NCI-H187 (cell line): ENCODE measurements at places on chromosomes 4 and X.
A peak's percentile ranks its signal among the peaks of the same experiment; 100 is the strongest.

GRCh38 chrX:40543661-40544328 is 37.0 kb upstream of the ATP6AP2 start:
- no peak for DNase-seq

DNA sequence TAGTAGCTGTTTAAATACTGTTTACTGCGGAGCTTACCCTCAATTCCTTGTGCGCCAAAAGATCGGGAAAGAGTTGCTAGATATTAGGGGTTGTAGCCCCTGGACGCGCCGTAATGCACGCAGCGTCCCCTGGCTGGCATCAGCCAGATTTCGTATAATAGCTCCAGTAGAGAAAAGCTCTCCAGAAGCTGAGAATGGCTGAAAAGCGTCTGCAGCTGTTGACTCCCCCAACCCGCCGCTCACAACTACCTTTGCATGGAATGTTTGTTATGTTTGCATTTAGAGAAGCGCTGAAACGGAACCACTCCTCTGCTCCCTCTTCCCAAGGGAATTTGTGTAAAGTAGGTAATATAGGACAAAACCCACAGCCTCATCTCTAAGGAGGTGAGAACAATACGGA is 3.7 kb downstream of the DOCK11 start:
- no peak for DNase-seq

DNA sequence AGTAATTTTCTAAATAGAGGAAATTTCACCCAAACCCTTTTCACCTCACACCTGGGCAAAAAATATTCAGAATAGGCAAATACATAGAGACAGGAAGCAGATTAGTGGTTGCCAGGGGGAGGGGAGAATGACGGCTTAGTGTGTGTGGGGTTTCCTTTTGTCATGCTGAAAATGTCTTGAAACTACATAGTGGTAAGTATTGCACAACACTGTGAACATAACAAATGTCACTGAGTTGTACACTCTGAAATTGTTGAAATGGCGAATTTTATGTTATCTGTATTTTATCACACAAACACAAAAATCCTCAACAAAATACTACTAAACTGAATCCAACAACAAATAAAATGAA is 60.7 kb upstream of the PLAC1 start:
- DNase-seq: no peak

DNA sequence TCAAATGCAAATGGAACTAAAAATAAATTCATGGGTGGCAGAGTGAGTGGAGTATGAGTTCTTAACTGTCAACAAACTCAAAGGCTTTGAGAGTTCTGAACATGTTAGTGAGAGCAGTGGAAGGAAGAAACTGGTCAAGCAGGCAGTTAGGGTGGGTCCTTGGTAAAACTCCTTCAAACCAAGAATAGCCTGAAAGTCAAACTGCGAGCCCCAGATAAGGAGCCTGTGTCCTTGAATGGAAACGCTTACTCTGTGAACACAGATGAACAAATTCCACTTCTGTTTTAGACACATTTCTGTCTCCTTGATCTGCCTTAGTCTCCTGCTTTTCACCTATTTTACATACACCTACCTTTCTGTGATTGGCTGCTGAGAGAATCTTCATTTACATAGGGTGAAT is 129.4 kb upstream of the PCDH18 start:
- DNase-seq: no peak

GRCh38 chr4:115873048-115873447 is 759.6 kb upstream of the NDST4 start:
- no peak for DNase-seq

- no peak for DNase-seq
These were observed at the start of gene GPM6B for GRCh38 chrX:13816643-13817627. Gene GPM6B (minus strand): TSS chrX:13817093. CDS start chrX:13816904, 189 bp downstream.

DNA sequence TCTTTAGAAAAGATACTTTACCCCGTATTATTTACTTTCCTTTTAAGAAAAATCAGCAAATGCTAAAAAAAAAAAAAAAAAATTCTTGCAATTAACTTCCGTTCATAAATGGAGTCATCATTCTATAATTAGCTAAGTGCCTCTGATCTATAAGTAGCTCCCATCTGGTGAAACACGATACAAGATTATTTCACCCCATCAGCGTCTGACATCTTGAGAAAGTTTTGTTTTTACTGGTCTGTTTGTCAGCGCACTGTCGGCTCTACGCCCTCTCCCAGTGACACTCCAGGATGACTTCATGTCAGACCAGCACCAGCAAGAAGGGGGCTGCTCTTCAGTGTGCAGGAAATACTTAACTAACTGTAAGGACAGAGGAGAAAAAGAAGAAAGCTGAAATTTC is 108.3 kb downstream of the AFAP1 start:
- DNase-seq: no peak

DNA sequence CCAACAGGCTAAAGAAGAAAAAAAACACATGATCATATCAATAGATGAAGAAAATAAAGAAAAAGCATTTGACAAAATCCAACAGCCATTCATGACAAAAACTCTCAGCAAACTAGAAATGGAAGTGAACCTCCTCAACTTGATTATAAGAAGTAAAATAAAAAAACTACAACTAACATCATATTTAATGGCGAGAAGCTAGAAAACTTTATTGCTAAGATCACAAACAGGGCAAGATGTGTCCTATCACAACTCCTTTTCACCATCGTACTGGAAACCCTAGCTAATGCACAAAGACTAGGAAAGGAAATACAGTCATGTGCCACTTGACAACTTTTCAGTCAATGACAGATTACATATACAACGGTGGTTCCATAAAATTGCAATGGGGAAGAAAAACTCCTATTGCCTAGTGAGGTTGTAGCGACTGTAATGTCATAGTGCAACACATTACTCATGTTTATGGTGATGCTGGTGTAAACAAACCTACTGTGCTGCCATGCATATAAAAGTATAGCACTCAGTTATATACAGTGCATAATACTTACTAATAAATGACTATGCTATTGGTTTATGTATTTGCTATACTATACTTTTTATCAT is 12.1 kb upstream of the MANBA start:
- no peak for DNase-seq

DNA sequence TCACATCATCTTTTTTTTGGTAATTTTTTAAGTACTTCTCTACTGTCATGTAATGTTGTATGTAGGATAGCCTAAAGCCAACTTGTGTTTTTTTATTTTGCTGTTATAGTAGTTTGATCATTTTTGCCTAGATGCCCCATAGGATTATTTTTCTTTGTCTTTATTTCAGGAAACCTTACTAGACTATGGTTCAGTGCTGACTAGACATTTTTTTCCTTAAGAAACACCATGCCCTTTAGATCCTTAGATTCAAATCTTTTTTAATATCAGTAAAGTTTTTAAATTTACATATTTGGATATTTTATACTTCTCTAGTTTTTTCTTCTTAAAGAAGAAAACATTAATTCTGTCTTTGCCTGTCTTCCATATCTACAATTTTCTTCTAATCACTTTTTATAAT is 221.3 kb downstream of the IDS start:
- no peak for DNase-seq

GRCh38 chr4:88709989-88710388 is 12.4 kb upstream of the NAP1L5 start:
- no peak for DNase-seq

DNA sequence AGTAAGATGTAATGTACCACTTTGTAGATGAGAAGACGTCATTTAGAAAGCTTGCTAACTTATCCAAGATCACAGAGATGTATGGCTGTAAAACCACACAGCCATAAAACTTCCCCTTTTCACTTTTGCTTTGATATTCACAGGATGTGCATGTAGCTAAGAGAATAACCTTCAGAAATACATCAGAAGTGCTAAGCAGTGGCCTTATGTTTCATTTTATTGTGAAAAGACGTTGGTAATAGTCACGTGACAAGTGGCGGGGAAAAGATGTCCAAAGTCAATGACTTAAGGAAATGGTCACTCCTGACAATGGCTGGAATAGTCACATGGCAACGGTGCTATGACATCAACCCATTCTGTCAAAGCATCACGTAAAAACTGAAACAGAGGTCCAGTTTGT is 12.9 kb upstream of the WDR17 start:
- DNase-seq: no peak

GRCh38 chr4:19993242-19993641 is 258.5 kb upstream of the SLIT2 start:
- no peak for DNase-seq

GRCh38 chr4:76527666-76528065 is 92.6 kb downstream of the SHROOM3 start:
- no peak for DNase-seq

GRCh38 chr4:171031338-171031737 is 781.9 kb upstream of the GALNTL6 start:
- no peak for DNase-seq

GRCh38 chr4:185998791-185999190 is 70.2 kb upstream of the TLR3 start:
- peak; percentile 64 for DNase-seq

DNA sequence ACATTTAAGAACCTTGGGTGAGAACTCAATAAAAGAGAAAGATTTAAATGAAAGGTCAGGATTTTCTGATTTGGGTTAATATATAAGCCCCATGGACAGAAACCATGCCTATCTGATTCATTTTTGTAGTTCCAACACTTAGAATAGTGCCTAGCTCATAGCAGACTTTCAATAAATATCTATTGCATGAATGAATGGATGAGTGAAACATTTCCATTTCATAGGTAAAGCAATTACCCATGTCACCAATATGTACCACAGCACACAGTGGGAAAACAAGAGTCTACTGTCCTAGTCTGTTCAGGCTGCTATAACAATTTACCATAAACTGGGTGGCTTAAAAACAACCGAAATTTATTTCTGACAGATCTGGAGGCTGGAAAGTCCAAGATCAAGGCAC is 63.9 kb upstream of the PTPN13 start:
- no peak for DNase-seq

GRCh38 chr4:99038213-99038612 is 42.7 kb downstream of the METAP1 start:
- DNase-seq: no peak

GRCh38 chr4:102730968-102731533 is 29.7 kb downstream of the MANBA start:
- no peak for DNase-seq

GRCh38 chrX:154477891-154478477 is 1.1 kb downstream of the LAGE3 start:
- no peak for DNase-seq

- no peak for DNase-seq
These were observed 361.8 kb downstream of the TEX13C start for GRCh38 chrX:125681507-125681906.

DNA sequence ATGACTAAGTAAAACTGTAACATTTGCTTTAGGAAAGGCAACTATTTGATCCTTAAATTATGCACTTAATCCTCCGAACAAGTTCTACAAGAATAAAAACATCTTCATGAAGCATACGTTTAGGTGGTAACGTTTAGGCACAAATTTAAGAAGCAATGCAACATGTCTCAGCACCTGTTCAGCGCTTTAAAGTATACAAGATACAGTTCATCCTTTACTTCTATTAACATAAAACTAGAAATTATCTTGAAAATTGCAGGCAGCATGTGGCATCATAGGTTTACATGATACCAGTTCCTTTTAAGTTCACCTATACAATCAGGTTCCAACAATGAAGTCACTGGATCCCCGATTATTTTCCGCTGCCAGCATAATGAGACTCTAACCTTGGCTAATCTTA is 1.5 kb downstream of the PLA2G12A start:
- no peak for DNase-seq

DNA sequence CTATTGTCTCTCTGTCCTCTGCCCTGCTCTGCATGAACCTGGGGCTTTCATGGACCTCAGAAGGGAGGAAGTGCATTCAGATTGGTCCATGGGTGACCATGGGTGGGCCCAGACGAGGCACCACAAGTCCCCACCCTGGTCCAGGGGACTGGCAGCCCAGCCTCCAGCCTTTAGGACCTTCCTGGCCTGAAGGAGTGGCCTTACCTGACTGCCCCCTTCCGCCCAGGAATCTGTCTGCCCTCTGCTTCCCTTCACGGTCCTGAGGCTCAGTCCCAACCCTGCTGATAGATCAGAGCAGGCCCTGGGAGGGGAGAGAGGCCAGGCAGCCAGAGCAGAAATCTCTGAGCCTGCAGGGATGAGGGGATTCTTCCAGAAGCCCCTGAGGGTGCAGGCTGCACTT is 455.4 kb downstream of the PCDH18 start:
- DNase-seq: no peak

GRCh38 chrX:5756616-5757015 is 472.1 kb downstream of the NLGN4X start:
- DNase-seq: no peak

GRCh38 chrX:39731330-39731667 is 366.5 kb downstream of the BCOR start:
- no peak for DNase-seq

GRCh38 chr4:136571315-136571714 is 961.0 kb downstream of the PCDH18 start:
- no peak for DNase-seq

DNA sequence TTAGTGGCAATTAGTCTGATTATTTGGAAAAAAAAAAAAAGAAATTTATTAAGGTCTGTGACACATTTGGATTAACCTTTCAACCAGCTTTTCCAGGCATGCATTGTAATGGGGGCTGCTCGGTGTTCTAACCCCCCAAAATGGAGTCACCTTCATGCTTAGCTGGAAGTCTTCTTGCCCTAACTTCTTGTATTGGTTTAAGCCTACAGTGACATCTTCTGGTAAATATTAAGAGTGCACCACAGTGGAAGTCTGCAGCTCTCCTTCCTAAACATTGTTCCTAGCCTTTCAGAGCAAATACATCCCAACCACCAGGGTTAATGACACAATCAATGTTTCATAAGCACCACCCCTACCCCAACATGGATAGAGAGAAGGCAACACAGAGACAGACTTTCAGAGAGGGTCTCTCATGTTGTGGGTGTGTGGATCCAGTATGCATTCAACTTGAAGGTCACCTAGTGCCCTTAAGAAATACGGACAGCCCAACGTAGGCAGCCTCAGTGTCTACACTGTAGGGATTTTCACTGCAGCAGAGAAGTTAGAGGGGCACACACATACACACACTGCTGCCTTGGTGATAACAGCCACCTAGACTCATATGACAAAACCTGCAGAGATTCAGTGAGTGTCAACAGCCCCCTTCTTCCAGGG is 142.9 kb upstream of the MBNL3 start:
- no peak for DNase-seq

DNA sequence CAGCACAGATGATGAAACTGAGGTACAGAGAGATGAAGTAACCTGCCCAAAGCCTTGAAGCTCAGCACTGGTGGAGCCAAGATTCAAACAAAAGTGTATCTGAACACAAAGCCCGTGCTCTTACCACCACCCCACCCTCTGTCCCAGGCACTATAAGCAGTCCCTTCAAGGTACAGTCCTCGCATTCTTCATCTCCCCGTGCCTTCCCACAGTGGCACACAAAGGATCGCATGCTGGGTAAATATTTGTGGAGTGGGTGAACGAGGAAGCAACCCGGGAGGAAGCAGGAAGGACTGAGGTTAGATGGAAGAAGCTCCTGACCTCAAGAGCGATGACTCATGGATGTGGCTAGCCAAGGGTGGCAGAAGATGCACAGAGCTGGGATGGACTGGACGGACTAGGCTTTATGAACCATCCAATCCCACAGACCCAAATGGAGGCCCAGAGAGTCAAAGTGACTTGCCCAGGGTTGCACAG is 18.4 kb downstream of the IQSEC2 start:
- no peak for DNase-seq

- no peak for DNase-seq
These were observed 30.9 kb downstream of the CASP6 start for GRCh38 chr4:109672169-109672930.

GRCh38 chr4:164955107-164955805 is 22.2 kb downstream of the TRIM61 start:
- DNase-seq: no peak

- DNase-seq: no peak
These were observed 35.3 kb upstream of the SPRY1 start for GRCh38 chr4:123361195-123361861.
